ENCODE measurements at places on chromosomes 3 and 15. TPM values are rescaled to one million over a fixed set of nuclear protein-coding genes. Genes with fewer than 3 reads are reported as not detected.
A peak's percentile ranks its signal among the peaks of the same experiment; 100 is the strongest.

Gene TRH
- total RNA-seq = not detected

Gene TEX55
- not detected for total RNA-seq

Gene BOC
- total RNA-seq = not detected

Gene LRTM1
- total RNA-seq = not detected

Gene EPHB3
- not detected for total RNA-seq

Gene CDHR4
- not detected for total RNA-seq

Gene BTBD1
- 67.9 TPM for total RNA-seq

Gene ATP13A4
- not detected for total RNA-seq

GRCh38 chr15:77538027-77538451 is 94.7 kb downstream of the LINGO1 start:
- DNase-seq = no peak

DNA sequence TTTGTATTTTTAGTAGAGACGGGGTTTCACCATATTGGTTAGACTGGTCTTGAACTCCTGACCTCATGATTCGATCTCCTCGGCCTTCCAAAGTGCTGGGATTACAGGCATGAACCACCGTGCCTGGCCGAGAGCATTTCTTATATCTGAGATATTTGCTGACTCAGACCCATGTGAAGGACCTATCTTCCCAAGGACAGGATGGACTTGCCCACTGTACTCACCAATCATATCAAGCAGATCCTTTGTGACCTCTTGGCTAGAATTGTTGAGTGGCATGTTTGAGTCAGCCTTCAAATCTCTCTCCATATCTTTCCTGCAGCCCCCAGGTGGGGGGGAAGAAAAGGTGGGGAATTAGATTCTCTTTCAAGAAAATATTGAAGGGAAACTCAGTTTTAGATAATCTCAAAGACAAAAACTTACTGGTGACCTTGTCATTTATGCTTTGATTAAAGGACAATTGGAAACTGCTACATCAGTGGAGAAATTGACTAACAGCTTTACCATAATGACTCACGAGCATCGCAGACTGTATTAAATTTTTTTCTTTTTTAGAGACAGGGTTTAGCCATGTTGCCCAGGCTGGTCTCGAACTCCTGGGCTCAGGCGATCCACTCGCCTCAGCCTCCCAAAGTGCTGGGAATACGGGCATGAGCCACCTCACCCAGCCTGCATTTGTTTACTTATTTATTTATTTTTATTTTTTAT is 3.1 kb downstream of the C3orf62 start:
- no peak for DNase-seq

DNA sequence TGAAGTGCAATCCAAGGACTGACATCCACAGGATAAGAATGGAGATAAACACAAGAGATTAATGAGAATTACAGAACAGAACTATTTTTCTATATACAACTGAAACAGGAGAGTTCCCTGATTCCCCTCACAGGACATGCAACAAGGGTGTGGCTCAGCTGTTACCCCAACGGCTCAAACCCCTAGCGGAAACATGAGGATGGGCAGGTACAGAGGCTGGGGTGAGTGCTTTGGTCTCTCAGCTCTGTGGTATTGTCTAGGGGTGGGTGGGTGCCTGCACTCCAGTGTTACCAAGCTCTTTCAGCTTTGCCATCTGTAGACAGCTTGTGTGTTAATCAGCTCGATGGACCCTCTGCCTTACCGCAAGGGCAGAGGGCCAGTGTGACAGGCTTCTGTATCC is 17.8 kb upstream of the LRIG1 start:
- no peak for DNase-seq

GRCh38 chr3:77041811-77042210 is 1.9 kb downstream of the ROBO2 start:
- DNase-seq = no peak

GRCh38 chr3:145017959-145018358 is 1046.3 kb downstream of the DIPK2A start:
- no peak for DNase-seq

GRCh38 chr3:25181096-25181495 is 247.0 kb upstream of the RARB start:
- DNase-seq = no peak

- no peak for DNase-seq
Measured at GRCh38 chr15:31306426-31307269, 20.0 kb upstream of the KLF13 start.

- no peak for DNase-seq
Measured at GRCh38 chr3:149551500-149551899, 77.0 kb downstream of the TM4SF4 start.

GRCh38 chr3:177201700-177202397 is 4.6 kb upstream of the TBL1XR1 start:
- no peak for DNase-seq

GRCh38 chr15:80825361-80826030 is 46.3 kb downstream of the CEMIP start:
- no peak for DNase-seq

DNA sequence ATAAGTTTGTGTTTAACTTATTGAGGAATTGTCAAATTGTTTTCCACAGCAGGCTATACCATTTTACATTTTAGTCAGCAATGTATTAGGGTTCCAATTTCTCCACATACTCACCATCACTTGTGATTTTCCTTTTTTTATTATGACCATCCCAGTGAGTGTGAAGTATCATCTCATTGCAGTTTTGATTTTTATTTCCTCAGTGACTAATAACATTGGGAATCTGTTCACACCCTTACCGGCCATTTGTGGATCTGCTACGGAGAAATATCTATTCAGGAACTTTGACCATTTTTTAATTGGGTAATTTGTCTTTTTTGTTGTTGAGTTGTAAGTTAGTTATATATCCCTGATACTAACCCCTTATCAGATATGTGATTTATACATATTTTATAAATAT is 54.8 kb upstream of the LMCD1 start:
- no peak for DNase-seq

GRCh38 chr3:195210266-195210973 is 60.5 kb downstream of the XXYLT1 start:
- DNase-seq = no peak

GRCh38 chr3:14482271-14482721 is 57.8 kb downstream of the GRIP2 start:
- DNase-seq = no peak

GRCh38 chr3:60657972-60658371 is 593.3 kb downstream of the FHIT start:
- no peak for DNase-seq

GRCh38 chr3:137204409-137204808 is 246.6 kb downstream of the IL20RB start:
- no peak for DNase-seq

- no peak for DNase-seq
Measured at GRCh38 chr3:126926684-126927400, 56.1 kb upstream of the PLXNA1 start.

DNA sequence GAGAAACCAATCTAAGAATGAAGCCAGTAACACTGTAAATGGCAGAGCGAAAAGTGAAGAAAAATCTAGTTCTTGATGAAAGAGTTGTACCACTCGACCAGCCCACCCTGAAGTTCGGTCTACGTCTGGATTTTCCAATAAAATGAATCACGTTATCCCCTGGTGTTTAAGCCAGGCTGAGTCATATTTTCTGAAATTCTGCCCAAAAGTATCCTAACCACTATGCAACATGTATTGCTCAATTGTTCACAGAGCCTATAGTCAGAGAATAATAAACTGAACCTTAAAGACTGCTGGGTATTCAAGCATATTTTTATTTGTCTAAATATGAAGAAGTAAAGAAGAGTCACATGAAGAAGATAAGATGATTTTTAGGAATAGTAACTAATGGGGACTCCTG is 245.7 kb downstream of the FGF12 start:
- no peak for DNase-seq

DNA sequence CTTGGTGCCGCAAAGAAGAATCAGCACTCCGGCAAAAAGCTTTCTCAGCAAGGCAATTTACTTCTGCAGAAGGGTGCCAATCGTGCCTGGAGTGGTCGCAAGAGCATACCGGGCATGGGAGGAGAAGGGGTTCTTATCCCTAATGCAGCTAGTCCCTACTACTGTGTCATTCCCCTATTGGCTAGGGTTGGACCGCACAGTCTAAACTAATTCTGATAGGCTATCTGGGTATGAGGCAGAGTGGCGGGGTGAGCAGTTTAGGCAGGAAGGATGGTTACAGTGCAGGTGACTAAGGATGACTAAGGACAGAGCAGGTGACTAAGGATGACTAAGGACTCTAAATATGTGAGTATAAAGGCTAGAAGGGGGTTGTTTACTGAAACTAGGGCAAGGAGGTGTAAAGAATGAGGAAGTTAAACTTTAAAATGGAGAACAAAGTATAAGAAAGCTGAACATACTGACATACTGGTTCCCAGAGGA is 52.9 kb downstream of the PGBD4 start:
- DNase-seq = no peak

DNA sequence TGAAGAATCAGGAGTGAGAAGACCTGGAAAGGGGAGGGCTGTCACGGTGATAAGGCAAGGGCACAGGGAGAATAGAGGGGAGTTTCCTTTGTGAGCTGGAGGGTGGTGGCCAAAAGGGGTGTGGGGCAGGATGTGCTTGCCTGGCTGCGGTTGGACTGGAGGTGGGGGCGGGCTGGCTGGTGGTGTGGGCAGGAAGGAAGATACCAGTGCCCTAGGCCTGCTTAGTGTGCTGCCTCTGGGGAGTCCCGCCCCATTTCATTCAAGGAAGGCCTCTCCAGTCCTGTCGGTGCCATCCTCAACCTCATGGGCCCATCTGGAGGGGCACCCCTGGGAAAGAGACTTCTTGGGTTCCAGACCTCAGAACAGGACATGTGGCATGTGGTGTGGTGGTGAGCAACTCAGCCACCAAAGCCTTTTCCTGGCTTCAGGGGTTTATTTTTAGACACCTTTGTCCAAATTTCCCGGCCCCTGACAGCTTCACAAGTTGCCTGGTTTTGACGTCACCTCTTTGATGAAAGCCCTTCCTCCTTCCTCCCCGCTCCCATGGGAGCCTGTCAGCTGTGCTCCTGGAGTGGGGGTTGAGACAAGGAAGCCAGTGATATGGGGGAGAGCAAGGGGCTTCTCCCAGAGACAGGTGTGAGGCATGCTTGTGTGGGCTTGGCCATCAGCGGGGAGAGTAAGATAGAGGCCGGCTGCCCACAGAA is 15.6 kb downstream of the TEX264 start:
- DNase-seq = no peak

- no peak for DNase-seq
Measured at GRCh38 chr15:32818758-32819447, 101.1 kb downstream of the GREM1 start.

DNA sequence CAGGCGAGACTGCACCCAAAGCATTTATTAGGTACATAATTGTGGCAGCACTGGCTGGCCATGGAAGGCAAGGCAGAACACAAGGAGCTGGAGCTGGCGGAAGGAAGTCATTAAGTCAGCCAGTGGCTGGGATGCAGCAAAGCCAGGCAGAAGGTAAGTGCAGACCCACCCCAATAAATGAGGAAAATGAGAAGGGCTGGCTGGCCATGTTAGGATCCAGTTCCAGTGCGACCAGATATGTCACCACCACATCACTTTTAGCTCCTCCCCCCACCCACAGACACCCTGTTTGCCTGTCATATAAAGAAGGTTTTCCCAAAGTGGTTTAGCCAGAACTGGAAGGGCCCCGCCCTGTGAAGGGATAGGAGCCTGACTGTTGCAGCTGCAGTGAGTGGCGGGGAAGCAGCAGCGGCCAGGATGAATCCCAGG is at the start of gene FURIN:
FURIN (plus strand) TSS at position 328 of the 429 bp plus-strand sequence. CDS start 7,153 bp downstream, outside the sequence.
- no peak for DNase-seq

- DNase-seq = peak; percentile 97
Measured at GRCh38 chr15:90860942-90861675, 7.3 kb upstream of the FURIN start.

- no peak for DNase-seq
Measured at GRCh38 chr15:43505738-43506137, 11.7 kb upstream of the MAP1A start.

DNA sequence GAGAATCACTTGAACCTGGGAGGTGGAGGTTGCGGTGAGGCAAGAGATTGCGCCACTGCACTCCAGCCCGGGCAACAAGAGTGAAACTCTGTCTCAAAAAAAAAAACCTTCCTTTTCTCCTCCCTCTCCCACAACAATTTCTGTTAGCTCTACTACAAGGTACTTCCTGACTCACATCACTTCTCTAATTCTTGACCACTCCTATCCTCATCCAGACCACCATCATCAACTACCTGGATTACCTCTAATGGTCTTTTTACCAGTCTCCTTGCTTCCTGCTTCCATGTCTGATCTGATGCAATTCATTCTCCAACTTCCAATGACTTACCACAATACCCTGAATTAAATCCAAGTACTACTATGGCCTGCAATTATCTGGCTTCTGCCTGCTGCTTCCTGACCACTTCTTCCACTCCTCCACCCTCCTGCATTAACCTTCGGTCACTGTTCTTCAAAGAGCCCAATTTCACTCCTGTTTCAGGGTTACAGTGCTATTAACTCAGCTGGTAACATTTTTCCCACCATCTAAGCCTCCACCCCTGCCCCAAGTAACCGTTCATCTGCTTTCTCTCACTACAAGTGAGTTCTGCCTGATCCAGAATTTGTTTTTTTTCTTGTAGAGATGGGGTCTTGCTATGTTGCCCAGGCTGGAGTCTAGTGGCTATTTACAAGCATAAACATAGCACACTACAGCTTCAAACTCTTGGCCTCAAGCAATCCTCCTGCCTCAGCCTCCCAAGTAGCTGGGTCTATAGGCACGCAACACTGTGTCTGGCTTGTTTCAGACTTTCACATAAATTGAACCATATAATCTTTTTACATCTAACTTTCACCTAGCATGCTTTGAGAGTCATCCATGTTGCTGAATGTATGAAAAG is 27.8 kb downstream of the DCAF1 start:
- no peak for DNase-seq

- DNase-seq = no peak
Measured at GRCh38 chr15:99006904-99007495, 592 bp downstream of the PGPEP1L start.

- DNase-seq = no peak
Measured at GRCh38 chr3:71217640-71218222, 365.8 kb downstream of the FOXP1 start.

DNA sequence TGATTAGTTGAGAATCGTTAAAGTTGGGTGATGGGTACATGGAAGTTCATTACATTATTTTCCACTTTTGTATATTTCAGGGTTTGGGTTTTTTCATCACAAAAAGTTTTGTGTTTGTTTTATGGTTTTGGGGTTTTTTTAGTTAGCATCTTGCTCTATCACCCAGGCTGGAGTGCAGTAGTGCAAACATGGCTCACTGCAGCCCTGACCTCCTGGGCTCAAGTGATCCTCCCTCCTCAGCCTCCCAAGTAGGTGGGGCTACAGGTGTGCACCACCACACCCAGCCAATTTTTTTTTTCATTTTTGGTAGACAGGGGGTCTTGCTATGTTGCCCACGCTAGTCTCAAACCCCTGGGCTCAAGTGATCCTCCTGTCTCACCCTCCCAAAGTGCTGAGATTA is 100.1 kb upstream of the CHD2 start:
- no peak for DNase-seq

- DNase-seq = peak; percentile 12
Measured at GRCh38 chr15:84862214-84862975, 22.1 kb upstream of the SLC28A1 start.

- no peak for DNase-seq
Measured at GRCh38 chr15:59196416-59196815, 10.2 kb upstream of the LDHAL6B start.

DNA sequence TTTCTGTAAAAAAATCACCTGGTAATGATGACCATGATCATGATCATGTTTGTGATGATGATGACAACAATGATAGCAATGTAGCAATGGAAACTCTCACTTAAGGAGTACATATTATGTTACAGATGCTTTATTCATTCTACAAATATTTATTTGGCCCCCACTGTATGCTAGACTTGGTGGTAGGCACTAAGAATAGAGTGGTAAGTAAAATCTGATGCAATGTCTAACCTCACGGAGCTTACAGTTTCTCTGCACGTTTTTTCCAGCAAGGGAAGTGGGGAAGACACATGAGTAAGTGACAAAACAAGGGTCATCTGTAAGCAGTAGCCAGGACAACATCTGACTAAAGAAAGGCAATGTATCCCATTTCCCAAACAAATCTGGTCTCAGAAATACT is 199.4 kb upstream of the MRPL3 start:
- no peak for DNase-seq
